ENCODE measurements at places on chromosomes 5 and 9.

DNA sequence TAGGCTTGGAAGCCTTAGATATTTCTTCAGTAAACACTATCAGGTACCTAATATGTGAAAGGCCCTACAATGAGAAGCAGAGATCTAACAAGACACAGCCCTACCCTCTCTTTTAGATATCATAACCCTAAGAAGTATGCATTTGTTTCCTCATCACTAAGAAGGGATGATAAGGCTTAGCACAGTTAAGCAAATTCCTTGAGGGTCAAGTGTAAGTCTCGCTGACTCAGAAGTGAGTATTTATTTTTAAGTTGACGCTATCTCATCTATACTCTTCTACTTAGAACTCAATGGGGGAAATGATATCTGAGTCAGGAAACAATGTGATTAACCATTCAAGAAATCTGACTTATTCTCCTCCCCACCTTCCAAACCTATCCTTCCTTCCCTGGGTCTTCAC lies 149.7 kb downstream of the ESM1 start:
- H3K27ac ChIP-seq: no peak overlapping the region
- no peaks in the 10 kb centered on the region for H3K27me3 ChIP-seq
- no peaks in the 10 kb centered on the region for H3K36me3 ChIP-seq
- H3K4me3 ChIP-seq: no peak overlapping the region
- peaks cover 5% of the 10 kb centered on the region for H3K4me1 ChIP-seq
- no peak for DNase-seq

DNA sequence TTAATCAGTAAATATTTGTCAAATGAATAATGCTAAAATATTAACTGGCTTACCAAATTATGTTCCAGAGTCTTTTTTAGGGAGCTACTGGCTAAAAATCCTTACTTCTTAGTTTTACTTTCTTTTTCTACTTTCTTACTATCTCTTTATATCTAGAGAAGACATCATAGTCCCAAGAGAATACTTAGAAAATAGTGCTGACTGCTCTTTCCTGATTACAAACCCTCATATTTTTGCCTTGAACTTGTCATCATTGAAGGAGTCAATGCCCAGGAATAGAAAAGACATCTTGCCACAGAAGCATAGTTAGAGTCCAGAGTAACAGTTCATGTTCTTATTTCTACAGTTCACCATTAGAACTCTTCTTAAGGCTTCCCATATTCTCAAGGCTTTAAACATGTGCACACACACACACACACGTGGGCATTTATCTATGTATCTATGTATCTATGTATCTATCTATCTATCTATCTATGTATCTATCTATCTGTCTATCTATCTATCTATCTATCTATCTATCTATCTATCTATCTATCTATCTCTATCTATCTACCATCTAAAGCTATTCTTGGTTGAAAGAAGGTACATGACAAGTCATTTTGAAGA lies 654.3 kb downstream of the ANXA1 start:
- no peaks in the 10 kb centered on the region for H3K27me3 ChIP-seq
- no peak for DNase-seq
- no peak overlapping the region for H3K27ac ChIP-seq
- no peak overlapping the region for H3K4me3 ChIP-seq
- H3K4me1 ChIP-seq: no peaks in the 10 kb centered on the region
- no peaks in the 10 kb centered on the region for H3K36me3 ChIP-seq

GRCh38 chr5:30112867-30113266 lies 1080.6 kb upstream of the CDH6 start:
- H3K4me3 ChIP-seq: no peak overlapping the region
- H3K4me1 ChIP-seq: no peaks in the 10 kb centered on the region
- no peaks in the 10 kb centered on the region for H3K36me3 ChIP-seq
- no peak overlapping the region for H3K27ac ChIP-seq
- DNase-seq: no peak

DNA sequence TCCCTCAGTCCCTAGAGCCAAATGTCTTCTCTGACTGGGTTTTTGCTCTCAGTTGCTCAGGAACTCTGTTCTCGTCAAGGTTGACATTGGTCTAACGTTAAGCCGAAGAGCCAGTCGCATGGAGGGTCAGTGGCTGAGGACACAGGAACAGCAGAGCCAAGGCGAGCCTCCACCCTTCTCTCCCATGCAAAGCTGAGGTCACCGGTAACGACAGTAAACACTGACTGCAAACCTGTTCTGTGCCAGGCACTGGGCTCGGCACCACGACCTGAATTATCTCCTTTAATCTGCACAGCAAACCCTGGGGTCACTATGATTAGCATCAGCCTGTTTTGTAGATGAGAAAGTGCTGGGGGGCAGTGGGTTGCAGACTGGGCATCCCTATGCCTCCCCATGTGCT lies 171.0 kb downstream of the COL23A1 start:
- no peak overlapping the region for H3K27ac ChIP-seq
- H3K4me3 ChIP-seq: no peak overlapping the region
- no peaks in the 10 kb centered on the region for H3K36me3 ChIP-seq
- no peaks in the 10 kb centered on the region for H3K4me1 ChIP-seq

DNA sequence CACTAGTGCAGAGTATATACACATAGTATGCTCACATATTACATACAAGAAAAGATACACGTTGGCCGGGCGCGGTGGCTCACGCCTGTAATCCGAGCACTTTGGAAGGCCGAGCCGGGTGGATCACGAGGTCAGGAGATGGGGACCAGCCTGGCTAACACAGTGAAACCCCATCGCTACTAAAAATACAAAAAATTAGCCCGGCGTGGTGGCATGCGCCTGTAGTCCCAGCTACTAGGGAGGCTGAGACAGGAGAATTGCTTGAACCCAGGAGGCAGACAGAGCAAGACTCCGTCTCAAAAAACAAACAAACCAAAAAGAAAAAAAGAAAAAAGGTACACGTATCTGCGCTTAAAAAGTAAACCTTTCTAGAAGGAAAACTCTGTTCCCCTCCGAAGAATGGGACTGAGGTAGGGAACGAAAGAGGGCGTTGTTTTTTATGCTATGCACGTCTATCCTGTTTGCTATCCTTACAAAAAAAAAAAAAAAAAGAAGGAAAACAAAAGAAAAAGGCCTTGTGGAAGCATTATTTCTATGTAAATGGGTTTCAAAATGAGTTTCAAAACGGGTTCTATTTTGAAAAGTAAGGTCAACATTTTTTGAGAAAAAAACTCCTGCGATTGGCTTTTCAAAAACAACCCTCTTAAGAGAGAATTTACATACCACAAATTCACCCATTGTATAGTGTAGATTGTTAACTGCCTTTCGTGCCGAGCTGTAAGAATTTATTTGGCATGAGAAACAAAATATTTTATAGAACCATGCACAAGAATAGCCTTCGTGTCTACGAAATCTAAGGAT lies 1.2 kb downstream of the AK3 start:
- H3K27ac ChIP-seq: peak overlapping the region; percentile 86
- H3K4me1 ChIP-seq: peaks cover 10% of the 10 kb centered on the region
- H3K27me3 ChIP-seq: no peaks in the 10 kb centered on the region
- H3K36me3 ChIP-seq: no peaks in the 10 kb centered on the region
- DNase-seq: no peak

DNA sequence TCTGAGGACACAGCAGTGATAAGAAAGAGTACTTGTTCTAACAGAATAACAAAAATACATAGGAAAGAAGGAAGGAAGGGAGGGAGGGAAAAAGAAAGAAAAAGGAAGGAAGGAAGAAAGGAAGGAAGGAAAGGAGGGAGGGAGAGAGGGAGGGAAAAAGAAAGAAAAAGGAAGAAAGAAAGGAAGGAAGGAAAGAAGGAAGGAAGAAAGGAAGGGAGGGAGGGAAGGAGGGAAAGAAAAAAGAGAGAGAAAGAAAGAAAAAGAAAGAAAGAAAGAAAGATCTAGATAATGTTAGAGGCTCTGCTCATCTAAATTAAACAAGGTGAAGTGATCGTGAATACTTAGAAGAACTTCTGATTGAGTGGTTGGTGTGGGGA lies 29.8 kb downstream of the DUSP1 start:
- no peak overlapping the region for H3K4me3 ChIP-seq
- H3K27ac ChIP-seq: no peak overlapping the region
- no peak for DNase-seq
- no peaks in the 10 kb centered on the region for H3K27me3 ChIP-seq
- no peaks in the 10 kb centered on the region for H3K4me1 ChIP-seq

DNA sequence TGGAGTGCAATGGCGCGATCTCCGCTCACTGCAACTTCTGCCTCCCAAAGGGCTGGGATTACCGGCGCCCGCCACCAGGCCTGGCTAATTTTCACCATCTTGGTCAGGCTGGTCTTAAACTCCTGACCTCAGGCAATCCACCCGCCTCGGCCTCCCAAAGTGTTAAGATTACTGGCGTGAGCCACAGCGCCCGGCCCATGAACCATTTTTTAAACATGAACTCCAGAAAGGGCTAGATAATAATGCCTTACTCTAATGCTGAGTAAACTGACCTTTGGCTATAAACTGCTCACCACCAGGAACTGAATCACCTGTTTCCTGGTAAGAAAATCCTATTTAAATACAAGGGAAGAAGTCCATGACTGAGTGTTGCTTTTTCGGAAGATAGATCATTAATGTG lies 23.2 kb upstream of the DAB2 start:
- H3K36me3 ChIP-seq: no peaks in the 10 kb centered on the region
- DNase-seq: no peak
- no peak overlapping the region for H3K4me3 ChIP-seq
- H3K27ac ChIP-seq: no peak overlapping the region
- H3K27me3 ChIP-seq: no peaks in the 10 kb centered on the region

- no peak for DNase-seq
- H3K4me3 ChIP-seq: no peak overlapping the region
- no peaks in the 10 kb centered on the region for H3K27me3 ChIP-seq
Measured at GRCh38 chr5:1034421-1034905, 25.9 kb downstream of the NKD2 start.

DNA sequence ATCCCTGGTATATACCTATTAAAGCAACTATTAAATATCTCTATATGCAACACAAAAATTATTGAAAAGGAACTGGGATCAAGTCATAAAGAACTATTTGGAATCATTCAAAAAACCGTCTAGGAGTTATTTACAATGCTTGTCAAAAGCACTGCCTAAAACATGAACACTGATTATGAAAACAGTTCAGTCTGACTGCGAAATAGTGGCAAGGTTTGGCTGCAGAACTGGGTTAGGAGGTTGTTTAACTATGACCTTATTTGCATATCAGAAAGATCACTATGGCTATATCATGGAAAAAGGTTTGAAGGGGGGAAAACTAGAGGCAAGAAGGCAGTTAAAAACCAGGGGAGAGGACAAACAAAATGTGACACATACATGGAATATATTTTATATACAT lies 12.0 kb downstream of the FBXW2 start:
- no peaks in the 10 kb centered on the region for H3K36me3 ChIP-seq
- no peaks in the 10 kb centered on the region for H3K27me3 ChIP-seq
- no peaks in the 10 kb centered on the region for H3K4me1 ChIP-seq
- no peak overlapping the region for H3K27ac ChIP-seq
- DNase-seq: no peak
- no peak overlapping the region for H3K4me3 ChIP-seq

- H3K4me1 ChIP-seq: no peaks in the 10 kb centered on the region
- no peak overlapping the region for H3K27ac ChIP-seq
- H3K4me3 ChIP-seq: no peak overlapping the region
- no peak for DNase-seq
- H3K36me3 ChIP-seq: no peaks in the 10 kb centered on the region
- no peaks in the 10 kb centered on the region for H3K27me3 ChIP-seq
Measured at GRCh38 chr5:101284736-101285375, 381.8 kb upstream of the ST8SIA4 start.

DNA sequence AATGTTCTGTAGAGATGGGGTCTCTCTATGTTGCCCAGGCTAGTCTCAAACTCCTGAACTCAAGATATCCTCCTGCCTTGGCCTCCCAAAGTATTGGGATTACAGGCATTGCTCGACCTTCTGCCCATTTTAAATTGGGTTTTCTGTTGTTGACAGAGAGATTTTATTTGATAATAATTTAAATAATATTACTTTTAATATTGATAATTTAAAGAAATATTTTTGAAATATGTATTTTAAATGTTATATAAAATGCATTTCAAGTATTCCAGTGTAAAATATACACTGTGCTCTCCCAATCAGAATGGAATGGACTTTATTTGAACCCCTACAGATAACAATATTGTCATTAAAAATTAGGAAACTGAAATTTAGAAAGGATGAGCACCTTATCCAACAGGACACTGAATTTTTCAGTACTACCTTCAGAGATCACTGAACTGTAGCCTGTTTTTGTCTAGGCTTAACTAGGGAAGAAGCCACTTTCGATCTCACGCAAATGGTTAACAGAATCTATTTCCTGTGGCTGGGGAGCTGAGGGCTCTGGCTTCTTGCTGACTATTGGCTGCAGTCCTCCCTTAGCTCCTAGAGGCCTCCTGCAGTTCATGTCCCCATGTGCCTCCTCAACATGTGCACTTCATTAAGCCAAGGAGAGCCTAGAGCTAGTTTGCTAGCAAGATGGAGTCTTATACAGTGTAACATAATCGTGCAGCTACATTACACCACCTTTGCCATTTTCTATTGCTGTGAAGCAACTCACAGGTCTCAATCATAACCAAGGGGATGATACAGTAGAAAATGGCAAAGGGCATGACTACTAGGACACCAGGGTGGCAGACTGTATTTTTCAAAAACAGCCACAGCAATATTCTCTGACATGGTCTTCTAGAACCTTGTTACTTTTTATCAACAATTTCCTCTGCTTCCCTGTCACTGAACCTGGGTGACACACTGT lies 150.0 kb downstream of the CDC42SE2 start:
- H3K36me3 ChIP-seq: no peaks in the 10 kb centered on the region
- no peak overlapping the region for H3K27ac ChIP-seq
- H3K27me3 ChIP-seq: no peaks in the 10 kb centered on the region
- no peak overlapping the region for H3K4me3 ChIP-seq

GRCh38 chr5:28269978-28270377 lies 1231.6 kb upstream of the CDH9 start:
- H3K27ac ChIP-seq: no peak overlapping the region
- H3K36me3 ChIP-seq: no peaks in the 10 kb centered on the region
- H3K27me3 ChIP-seq: no peaks in the 10 kb centered on the region
- H3K4me3 ChIP-seq: no peak overlapping the region
- no peak for DNase-seq
- H3K4me1 ChIP-seq: no peaks in the 10 kb centered on the region

- no peaks in the 10 kb centered on the region for H3K27me3 ChIP-seq
- H3K36me3 ChIP-seq: no peaks in the 10 kb centered on the region
- H3K4me3 ChIP-seq: no peak overlapping the region
- no peak for DNase-seq
- H3K27ac ChIP-seq: no peak overlapping the region
- H3K4me1 ChIP-seq: no peaks in the 10 kb centered on the region
Measured at GRCh38 chr5:137037848-137038247, 461.3 kb downstream of the SPOCK1 start.

GRCh38 chr5:98309785-98310598 lies 463.5 kb upstream of the RGMB start:
- no peak overlapping the region for H3K27ac ChIP-seq
- no peaks in the 10 kb centered on the region for H3K4me1 ChIP-seq
- no peak overlapping the region for H3K4me3 ChIP-seq
- no peak for DNase-seq
- no peaks in the 10 kb centered on the region for H3K36me3 ChIP-seq

Data from ovary (tissue), 10 donors.